ENCODE measurements at places on chromosomes 7 and 10.
A peak's percentile ranks its signal among the peaks of the same experiment; 100 is the strongest.

GRCh38 chr7:96052860-96053470 is 268.9 kb downstream of the SLC25A13 start:
- no peak for DNase-seq

GRCh38 chr10:36608251-36608650 is 517.1 kb upstream of the ANKRD30A start:
- DNase-seq: no peak

DNA sequence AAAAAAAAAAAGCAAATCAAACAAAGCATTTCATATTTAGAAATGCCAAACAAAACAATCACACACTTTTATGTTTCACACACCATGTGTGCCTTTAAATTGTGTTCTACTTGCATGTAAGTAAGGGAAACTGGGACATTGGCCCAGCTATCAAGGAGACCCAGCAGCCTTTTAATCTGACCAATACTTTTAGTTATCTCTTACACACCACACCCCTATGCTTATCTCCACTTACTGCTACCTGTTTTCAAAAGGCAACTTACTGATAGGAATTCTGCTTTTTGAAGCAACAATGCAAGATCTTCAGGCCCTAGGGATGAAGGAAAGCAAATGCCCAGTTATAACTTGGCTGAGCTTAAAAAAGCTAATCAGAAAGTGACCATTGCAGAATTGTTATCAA is 1244.8 kb upstream of the SORCS1 start:
- DNase-seq: no peak

DNA sequence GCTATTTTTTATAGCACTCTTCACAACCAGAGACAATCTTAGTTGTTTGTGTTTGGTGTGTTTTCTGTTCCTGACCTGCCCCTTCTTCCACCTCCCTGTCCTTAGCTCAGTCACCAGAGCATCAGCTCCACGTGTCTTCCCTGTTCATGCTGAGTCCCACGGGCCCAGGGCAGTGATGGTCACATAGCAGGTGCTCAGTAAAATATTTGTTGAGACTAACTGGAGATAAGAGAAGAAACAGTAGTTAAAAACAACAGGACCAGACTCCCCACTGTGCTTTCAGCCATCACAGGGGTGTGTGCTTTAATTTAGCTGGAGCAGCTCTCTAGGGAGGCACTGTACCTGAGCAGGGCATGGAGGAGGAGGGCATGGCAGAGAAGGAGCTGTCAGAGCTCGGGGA is 307.3 kb upstream of the ZNF32 start:
- no peak for DNase-seq

DNA sequence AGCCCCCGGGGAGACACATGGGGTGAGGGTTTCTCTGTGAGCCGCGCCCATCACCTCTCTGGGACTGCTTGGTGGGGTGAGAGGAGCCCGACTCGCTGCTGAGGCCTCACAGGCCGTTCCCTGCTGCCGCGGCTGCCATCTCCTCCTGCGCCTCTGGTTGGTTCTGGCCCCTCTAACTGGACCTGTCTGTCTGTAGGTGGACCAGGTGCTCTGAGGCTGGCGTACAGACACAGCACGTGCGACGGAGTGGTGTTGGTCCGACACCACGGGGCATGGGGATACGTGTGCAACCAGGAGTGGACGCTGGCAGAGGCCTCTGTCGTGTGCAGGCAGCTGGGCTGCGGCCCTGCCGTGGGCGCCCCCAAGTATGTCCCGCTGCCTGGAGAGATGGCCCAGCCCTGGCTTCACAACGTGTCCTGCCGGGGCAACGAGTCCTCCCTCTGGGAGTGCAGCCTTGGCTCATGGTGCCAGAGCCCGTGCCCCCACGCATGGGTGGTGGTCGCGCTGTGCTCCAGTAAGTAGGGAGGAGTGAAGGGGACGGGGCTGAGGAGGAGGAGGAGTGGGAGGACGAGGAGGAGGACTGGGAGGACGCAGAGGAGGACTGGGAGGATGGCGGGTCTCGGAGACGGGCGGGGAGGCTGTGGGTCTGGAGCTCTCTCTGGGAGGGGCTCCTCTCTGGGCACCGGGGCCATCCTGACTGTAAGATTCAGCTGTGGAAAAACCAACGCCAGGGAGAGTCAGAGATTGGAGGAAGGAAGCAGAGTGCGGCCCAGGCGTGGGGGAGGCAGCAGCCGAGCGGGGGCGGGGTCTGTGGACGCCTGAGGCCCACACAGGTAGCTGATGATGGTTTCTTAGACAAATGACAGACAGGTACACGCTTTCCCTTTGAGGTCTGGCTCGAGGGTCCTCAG is 2.6 kb downstream of the SCART1 start:
- DNase-seq: no peak

GRCh38 chr10:132131581-132132420 is 54.9 kb upstream of the DPYSL4 start:
- no peak for DNase-seq

- DNase-seq: no peak
These were observed 396.7 kb downstream of the EXOC4 start for GRCh38 chr7:133649593-133649992.

DNA sequence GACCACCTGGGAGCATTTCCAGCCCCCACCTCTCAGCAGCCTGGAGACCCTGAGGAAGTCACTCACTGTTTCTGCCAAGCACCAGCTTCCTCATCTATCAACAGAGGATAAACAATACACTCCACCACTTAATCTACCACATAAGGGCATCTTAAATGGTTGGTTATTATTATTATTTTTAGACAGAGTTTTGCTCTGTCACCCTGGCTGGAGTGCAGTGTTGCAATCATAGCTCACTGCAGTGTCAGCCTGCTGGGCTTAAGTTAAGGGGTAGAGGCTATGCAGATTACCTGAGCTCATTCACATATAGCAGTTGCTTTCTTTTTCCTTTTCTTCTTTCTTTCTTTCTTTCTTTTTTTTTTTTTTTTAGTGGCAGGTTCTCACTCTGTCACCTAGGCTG is 59.5 kb upstream of the ELN start:
- no peak for DNase-seq

DNA sequence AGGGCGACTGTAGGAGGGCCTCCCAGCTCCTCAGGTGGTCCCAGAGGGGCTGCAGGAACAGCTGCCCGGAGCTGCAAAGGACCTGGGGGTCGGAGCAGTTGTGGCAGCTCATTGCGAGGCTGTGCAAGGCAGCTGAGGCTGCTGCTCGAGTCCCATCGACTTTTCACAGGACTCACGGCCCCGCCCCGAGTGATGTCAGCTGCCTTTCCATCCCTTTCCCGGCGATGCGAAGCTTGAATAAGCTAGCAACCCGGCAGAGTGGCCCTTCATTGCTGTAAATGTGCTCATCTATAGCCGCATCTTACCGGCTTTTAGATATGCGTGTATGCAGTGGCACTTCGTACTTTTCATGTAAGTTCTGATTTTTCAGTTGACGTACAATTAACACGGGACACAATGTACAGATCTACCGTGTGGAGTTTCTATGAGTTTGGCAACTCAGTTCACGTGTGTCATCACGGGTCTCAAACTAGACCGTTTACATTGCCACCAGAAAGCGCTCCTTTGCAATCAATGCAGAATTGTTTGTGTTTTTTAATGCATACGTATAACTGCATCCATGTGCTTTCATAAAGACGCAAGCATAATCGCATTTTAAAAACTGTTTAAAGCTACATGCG is at the start of gene CH25H:
TSS of gene CH25H (minus strand) at position 137 of the 620 bp plus-strand sequence. CDS start at position 112, 25 bp downstream.
- peak; percentile 82 for DNase-seq

GRCh38 chr7:114392686-114393085 is 21.9 kb upstream of the FOXP2 start:
- no peak for DNase-seq
